ENCODE measurements at places on chromosomes 16 and 17.

- no peak overlapping the region for H3K4me3 ChIP-seq
- H3K27ac ChIP-seq: no peak overlapping the region
- no peaks in the 10 kb centered on the region for H3K27me3 ChIP-seq
Observed at GRCh38 chr16:8727131-8727806, 52.9 kb downstream of the ABAT start.

DNA sequence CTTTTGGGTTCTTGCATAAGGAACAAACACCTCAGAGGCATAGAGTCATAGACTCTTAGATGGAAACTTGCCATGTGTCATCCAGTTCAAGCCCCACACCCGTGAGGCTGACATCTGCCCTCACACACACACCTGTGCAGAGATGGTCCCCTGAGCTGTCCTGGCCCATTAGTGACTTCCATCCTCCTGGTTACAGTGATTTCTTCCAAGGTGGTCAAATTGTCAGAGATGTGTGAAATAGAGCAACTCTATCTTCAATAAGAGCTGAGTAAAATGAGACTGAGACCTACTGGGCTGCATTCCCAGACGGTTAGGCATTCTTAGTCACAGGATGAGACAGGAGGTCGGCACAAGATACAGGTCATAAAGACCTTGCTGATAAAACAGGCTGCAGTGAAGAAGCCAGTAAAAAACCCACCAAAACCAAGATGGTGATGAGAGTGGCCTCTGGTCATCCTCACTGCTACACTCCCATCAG, 342.2 kb upstream of the TNRC6C start:
- peak overlapping the region; percentile 41 for H3K27ac ChIP-seq
- peak; percentile 54 for DNase-seq
- peaks cover 21% of the 10 kb centered on the region for H3K4me1 ChIP-seq
- no peaks in the 10 kb centered on the region for H3K36me3 ChIP-seq

GRCh38 chr16:12110361-12111107, 134.0 kb downstream of the SNX29 start:
- no peaks in the 10 kb centered on the region for H3K4me1 ChIP-seq
- H3K27ac ChIP-seq: no peak overlapping the region
- no peaks in the 10 kb centered on the region for H3K27me3 ChIP-seq
- H3K36me3 ChIP-seq: peaks cover 6% of the 10 kb centered on the region
- H3K4me3 ChIP-seq: no peak overlapping the region

DNA sequence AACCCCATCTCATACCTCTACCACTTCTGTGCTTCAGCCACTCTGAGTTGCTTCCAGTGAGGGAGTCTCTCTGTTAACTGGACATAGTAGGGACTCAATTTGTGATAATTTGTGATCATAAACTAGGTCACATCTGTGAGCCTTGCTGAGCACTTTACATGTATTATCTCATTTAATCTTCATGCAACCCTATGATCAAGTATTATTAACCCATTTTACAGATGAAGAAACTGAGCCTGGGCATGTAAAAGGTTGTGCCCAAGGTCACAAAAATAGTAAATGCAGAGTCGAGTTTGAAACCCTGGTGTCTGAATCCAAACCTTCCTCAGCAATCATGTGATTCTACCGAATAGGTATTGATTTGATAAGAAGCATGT, 18.6 kb downstream of the PDP2 start:
- no peaks in the 10 kb centered on the region for H3K27me3 ChIP-seq
- peaks cover 36% of the 10 kb centered on the region for H3K4me1 ChIP-seq

GRCh38 chr17:7855660-7856010, 769 bp downstream of the TMEM88 start:
- no peaks in the 10 kb centered on the region for H3K27me3 ChIP-seq
- DNase-seq: no peak
- no peak overlapping the region for H3K4me3 ChIP-seq
- no peak overlapping the region for H3K27ac ChIP-seq

- H3K27me3 ChIP-seq: no peaks in the 10 kb centered on the region
- H3K4me1 ChIP-seq: no peaks in the 10 kb centered on the region
- no peak overlapping the region for H3K27ac ChIP-seq
- H3K36me3 ChIP-seq: peaks cover 43% of the 10 kb centered on the region
- H3K4me3 ChIP-seq: no peak overlapping the region
Observed at GRCh38 chr16:56841659-56842058, 23.3 kb upstream of the SLC12A3 start.

- H3K27me3 ChIP-seq: no peaks in the 10 kb centered on the region
- H3K36me3 ChIP-seq: peaks cover 11% of the 10 kb centered on the region
- H3K4me1 ChIP-seq: no peaks in the 10 kb centered on the region
- DNase-seq: peak; percentile 17
- no peak overlapping the region for H3K27ac ChIP-seq
Observed at GRCh38 chr17:83050651-83051395, 28.6 kb upstream of the METRNL start.
